ENCODE measurements at places on chromosomes 3 and 15.

DNA sequence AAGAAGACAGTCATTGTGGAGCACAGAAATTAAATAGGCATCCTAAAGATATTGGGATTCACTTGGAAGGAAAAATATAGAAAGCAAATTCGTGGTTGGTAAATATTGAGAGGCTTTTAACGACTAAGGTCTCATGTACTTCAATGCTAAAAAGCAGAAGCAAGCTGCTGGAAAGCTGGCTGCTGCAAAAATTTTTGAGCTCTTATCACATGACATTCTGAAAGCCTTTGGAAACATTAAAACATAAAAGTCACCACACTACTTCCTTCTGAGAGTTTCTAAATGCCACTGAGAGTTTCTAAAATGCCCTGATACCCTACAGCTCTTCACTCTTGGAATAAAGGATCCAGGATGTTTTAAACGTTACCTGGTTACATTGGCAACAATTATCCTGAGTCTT, 39.0 kb upstream of the CBLB start:
- DNase-seq, result peak; percentile 58

DNA sequence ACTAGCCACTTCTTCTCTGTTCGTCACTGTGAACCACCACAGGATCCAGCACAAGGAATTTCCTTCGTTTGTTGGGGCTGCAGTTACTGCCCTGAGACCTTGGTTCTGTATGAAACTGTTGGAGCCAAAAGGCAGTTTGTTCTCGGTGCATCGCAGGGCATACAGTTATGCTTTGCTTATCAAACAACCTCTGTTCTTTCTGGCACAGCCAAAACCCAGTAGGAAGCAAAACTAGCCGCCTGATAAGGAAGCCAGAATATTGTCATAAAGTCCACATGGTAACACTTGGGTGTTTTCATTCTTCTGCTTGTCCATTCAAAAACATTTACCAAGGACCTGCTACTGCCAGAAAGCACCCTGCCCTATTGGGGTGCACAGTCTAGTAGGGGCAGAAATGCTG, 116.1 kb downstream of the RAB11A start:
- DNase-seq, result no peak

DNA sequence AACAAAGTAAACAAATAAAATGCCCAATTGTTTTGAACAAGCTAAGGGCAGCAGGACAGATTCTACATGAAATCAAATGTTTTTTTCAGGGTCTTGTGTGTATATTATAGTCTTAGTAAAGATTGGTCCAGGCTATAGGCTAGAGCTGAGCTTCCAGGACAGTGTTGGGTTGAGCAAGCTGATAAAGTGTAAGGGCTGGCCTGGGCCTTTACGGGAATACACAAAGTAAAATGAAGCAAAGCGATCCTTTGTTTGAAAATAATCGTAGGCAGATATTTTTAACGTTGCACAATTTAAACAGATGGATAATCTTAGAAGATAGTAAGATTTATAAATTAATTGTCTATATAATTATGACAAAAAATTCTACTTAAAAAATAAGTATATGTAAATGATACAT, 1204.6 kb downstream of the OTOL1 start:
- DNase-seq, result no peak

GRCh38 chr3:55904716-55905115, 417.6 kb upstream of the WNT5A start:
- no peak for DNase-seq
